Kidney (tissue), 22 donors: ENCODE measurements at places on chromosomes 6 and 20. TPM values are rescaled to one million over a fixed set of nuclear protein-coding genes. Genes with fewer than 3 reads are reported as not detected.

- DNase-seq, result no peak
These were observed 71.9 kb downstream of the FAM120B start for GRCh38 chr6:170378502-170378901.

The APOM gene
- 4.6 TPM for total RNA-seq

GRCh38 chr6:53199156-53199555 lies 50.5 kb upstream of the GCM1 start:
- DNase-seq, result no peak

- DNase-seq, result no peak
These were observed 313.6 kb downstream of the GMDS start for GRCh38 chr6:1931817-1932216.

GRCh38 chr6:35011096-35012041 lies 122.3 kb downstream of the ANKS1A start:
- no peak for DNase-seq
